Chondrocyte (in vitro differentiated cells): ENCODE measurements at places on chromosomes 1 and 21. TPM values are rescaled to one million over a fixed set of nuclear protein-coding genes. Genes with fewer than 3 reads are reported as not detected.

GRCh38 chr21:44803651-44804050 is 2.0 kb upstream of the UBE2G2 start:
- H3K36me3 ChIP-seq, result peaks cover 13% of the 10 kb centered on the region
- H3K27me3 ChIP-seq, result no peaks in the 10 kb centered on the region
- H3K27ac ChIP-seq, result no peak overlapping the region
- H3K4me3 ChIP-seq, result no peak overlapping the region

DNA sequence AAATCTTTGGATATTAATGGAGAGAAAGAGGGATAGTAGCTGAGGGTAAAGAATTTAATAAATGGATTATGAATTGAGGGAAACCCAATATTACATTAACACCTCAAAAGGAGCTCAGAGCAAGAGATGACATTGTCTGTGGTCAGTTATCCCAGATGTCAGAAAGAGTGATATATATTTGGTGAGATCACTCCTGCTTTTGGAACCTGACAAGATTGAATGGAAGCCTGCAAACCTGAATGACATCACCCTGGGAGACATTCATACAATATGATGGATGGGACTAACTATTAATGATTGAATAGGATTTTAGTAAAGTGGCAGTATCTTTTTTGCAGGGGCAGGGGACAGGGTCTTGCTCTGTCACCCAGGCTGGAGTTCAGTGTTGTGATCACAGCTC is 6.8 kb upstream of the IFI6 start:
- no peaks in the 10 kb centered on the region for H3K4me1 ChIP-seq
- DNase-seq, result no peak
- no peak overlapping the region for H3K4me3 ChIP-seq
- no peaks in the 10 kb centered on the region for H3K27me3 ChIP-seq
- H3K27ac ChIP-seq, result no peak overlapping the region
- peaks cover 6% of the 10 kb centered on the region for H3K36me3 ChIP-seq

DNA sequence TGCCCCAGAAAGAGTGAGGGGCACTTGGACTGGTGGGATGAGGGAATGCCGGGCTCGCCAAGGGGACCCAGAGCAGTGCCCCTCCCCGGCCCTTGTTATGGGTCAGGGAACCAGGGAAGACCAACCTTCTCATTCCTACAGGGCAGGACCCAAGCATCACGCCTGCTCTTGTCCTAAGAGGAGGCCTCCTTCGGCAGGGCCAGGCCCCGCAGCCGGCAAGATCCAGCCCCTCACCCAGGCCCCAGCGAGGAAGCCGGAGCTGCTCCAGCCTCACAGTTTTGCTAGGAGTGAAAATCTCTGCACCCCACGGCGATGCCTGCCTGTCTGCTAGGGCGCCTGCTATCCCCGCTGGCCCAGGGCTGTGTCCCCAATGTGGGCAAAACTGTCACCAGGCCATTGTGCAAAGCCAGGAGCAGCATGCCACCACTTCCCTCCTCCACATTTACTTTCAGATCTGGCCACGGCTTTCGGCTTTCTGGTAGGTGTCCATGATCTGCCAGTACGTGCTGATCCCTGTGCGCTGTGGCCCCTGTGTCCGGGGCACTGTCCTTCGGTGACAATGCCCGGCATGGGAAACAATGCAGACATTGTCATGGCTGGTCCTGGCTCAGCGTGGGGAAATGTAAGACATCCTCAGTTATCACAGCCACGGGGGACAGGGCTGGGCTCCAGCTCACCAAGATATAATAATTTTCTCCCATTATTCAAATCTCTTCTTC is 9.6 kb downstream of the ACTRT2 start:
- H3K27ac ChIP-seq, result no peak overlapping the region
- peaks cover 21% of the 10 kb centered on the region for H3K27me3 ChIP-seq
- DNase-seq, result no peak
- no peaks in the 10 kb centered on the region for H3K4me1 ChIP-seq

DNA sequence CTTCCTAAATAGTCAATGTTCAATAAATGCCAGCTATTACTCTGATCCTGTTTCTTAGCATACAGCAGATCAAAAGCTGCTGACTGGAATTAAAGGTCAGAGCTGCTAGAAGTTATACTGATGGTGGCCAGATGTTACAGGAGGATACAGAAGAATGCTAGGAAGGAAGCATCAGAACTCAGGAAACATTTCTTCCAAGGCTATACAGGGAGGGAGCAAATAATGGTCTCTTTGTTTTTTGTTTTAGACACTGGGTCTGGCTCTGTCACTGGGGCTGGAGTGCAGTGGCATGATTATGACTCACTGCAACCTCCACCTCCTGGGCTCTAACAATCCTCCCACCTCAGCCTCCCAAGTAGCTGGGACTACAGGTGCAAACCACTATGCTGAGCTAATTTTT is 175.5 kb downstream of the RGS7 start:
- DNase-seq, result no peak
- H3K4me3 ChIP-seq, result no peak overlapping the region
- peaks cover 6% of the 10 kb centered on the region for H3K4me1 ChIP-seq
- H3K27ac ChIP-seq, result no peak overlapping the region

GRCh38 chr1:58402444-58402843 is 144.1 kb downstream of the OMA1 start:
- no peak overlapping the region for H3K4me3 ChIP-seq
- no peaks in the 10 kb centered on the region for H3K36me3 ChIP-seq
- DNase-seq, result no peak
- H3K4me1 ChIP-seq, result peaks cover 6% of the 10 kb centered on the region

DNA sequence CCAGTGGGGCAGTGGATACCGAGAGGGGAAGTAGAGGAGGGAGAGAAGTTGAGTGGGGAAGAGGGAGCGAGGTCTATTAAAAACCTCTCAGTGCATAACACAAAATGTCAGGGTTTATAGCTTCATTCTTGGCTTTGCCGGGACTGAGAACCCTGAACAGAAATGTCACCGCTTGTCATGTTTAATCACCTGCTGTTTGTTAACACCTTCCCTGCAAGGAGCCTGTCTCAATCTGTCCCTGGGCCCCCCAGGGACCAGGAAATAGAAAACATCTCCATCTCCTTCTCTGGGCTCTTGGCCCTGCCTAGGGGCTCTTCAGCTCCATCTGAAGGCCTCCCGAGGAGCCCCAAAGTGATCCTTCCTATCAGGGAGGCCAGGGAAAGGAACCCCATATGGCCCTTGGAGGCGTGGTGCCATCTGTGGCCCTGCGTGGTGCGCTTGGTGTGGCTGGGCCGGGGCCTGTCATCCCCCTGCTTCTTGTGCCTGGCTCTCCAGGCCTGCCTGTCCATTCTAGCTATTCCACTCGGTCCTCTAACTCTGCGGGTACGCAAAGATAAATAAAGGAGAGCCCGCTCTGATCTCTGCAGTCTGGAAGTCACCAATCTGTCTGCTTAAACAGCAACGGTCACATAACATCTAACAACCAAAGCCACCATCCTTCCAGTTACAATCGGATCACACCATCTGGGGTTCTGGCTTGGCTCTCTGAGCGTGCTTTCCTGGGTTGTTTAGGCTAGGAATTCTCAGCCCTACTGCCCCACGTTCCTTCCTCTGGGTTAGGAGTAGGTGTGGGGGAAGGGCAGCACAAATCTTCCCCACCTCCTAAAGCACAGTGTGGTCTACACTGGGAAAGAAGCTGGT is 113.8 kb downstream of the CASZ1 start:
- H3K4me3 ChIP-seq, result no peak overlapping the region
- no peak overlapping the region for H3K27ac ChIP-seq
- peaks cover 2% of the 10 kb centered on the region for H3K27me3 ChIP-seq
- H3K36me3 ChIP-seq, result no peaks in the 10 kb centered on the region

- H3K4me3 ChIP-seq, result no peak overlapping the region
- H3K4me1 ChIP-seq, result peaks cover 61% of the 10 kb centered on the region
- H3K36me3 ChIP-seq, result no peaks in the 10 kb centered on the region
- no peaks in the 10 kb centered on the region for H3K27me3 ChIP-seq
- DNase-seq, result peak; percentile 10
- no peak overlapping the region for H3K27ac ChIP-seq
These were observed 64.0 kb downstream of the DHRS3 start for GRCh38 chr1:12553963-12554362.

DNA sequence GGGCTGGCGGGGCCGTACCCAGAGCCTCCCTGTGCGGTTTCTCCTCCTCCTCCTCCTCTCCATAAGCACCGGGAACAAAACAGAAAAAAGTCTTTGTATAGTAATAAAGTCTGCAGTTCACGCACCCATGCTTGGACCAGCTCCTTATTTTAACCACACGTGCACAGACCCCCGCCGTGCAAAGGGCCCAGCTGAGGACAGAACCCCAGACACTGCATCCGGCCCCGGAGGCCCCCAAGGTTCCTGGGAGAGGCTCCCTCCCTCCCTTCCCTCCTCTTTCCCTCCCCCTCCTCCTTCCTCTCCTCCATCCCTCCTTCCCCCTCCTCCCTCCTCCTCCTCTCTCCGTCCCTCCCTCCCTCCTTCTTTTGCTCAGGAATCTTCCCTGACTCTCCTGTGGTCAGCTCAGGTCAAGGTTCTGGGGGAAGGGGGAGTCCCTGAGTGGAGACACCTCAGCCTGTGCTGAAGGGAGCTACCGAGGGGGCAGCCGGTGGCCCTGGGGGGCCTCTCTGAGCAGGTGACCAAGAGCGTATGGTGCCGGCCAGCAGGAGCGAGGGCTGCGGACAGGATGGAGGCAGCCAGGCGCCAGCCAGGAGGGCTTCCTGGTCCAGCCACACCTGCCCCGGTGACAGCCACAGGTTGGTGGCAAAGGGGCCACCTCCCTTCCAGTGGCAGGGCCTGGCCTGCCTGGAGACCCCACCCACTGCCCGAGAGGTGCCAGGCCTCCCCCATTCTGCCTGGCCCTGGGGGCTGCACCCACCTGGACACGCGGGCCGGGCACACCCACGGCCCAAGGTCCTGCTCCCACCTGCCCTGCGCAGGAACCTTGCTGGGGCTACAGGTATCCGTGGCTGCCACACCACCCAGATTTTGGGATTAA is 3.2 kb upstream of the TTLL10 start:
- no peak overlapping the region for H3K27ac ChIP-seq
- no peak overlapping the region for H3K4me3 ChIP-seq
- H3K27me3 ChIP-seq, result peaks cover 9% of the 10 kb centered on the region
- H3K4me1 ChIP-seq, result peaks cover 4% of the 10 kb centered on the region
- peak; percentile 87 for DNase-seq

GRCh38 chr21:35664683-35665082 is 395.6 kb downstream of the SETD4 start:
- DNase-seq, result no peak
- peaks cover 3% of the 10 kb centered on the region for H3K27me3 ChIP-seq
- no peaks in the 10 kb centered on the region for H3K36me3 ChIP-seq

DNA sequence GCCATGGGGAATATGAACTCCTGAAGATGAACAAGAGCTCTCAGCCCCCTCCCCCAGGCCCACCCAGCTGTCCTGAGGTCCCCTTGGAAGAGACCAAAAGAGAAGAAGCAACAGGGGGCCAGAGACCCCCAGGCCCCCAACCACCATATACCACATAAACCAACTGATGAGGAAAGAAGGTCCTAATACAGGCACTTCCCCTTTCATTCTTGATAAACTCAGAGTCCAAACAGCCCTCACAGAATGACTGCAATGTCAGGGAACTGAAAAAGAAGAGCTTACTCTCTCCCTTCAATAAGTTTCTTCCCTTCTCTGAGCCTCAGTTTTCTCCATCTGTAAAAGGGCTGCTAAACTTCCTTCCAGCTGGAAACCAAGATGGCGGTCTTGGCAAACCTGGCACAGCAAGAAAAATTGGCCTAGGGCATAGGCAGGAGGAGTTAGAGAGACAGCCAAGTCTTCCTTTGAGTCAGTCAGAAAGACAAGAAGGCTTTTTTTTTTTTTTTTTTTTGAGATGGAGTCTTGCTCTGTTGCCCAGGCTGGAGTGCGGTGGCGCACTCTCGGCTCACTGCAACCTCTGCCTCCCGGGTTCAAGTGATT is 90.5 kb downstream of the VWA5B1 start:
- H3K4me1 ChIP-seq, result no peaks in the 10 kb centered on the region
- no peak for DNase-seq
- H3K4me3 ChIP-seq, result no peak overlapping the region
- H3K27me3 ChIP-seq, result peaks cover 54% of the 10 kb centered on the region
- H3K36me3 ChIP-seq, result no peaks in the 10 kb centered on the region

DNA sequence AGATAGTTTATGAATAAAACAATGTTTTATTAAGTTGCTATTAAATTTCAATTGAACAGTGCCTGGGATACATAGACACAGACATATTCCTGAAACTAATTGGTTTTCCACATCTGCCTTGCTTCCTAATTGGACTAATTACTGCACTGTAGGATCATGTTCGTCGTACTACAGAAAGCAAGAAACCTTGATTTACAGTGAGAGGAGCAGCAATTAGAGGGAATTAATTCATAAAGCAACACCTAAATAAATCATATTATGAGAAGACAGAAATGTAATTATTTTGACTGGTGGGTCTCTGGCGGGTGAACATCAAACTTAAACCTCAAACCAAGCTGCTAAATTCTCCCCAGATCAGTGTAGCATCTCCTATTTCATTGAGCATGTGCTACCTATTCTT is 124.6 kb upstream of the CAMK1G start:
- no peak overlapping the region for H3K27ac ChIP-seq
- H3K36me3 ChIP-seq, result no peaks in the 10 kb centered on the region

The NTNG1 gene
- total RNA-seq, result not detected in 3 replicates

The PTPRC gene
- total RNA-seq, result not detected in 3 replicates

The SFPQ gene
- total RNA-seq, result 149 to 234 TPM (median 156 TPM) in 3 replicates

The PTGFR gene
- total RNA-seq, result 0.13 to 2.0 TPM (median 0.17 TPM) in 3 replicates

The GOLT1A gene
- total RNA-seq, result not detected in 3 replicates

The IQCC gene
- total RNA-seq, result 1.5 to 3.3 TPM (median 2.0 TPM) in 3 replicates

The MROH7 gene
- total RNA-seq, result 0.15 TPM in 1 of 3 replicates, not detected in the others

The HEYL gene
- total RNA-seq, result 11.8 to 65.1 TPM (median 63.2 TPM) in 3 replicates

The TMEM51 gene
- total RNA-seq, result 0.82 to 1.9 TPM (median 1.8 TPM) in 3 replicates
